Stimulated activated CD8-positive, alpha-beta memory T cell treated with anti-CD3 and anti-CD28 coated beads, Interleukin-15, amount 100 ng/mL, for 24 hours (primary cell): ENCODE measurements at places on chromosomes 6 and 20.

GRCh38 chr6:84033523-84034451 lies at the start of gene MRAP2:
TSS of gene MRAP2 (plus strand) at chr6:84033772. CDS start at chr6:84055319, 21,547 bp downstream.
- no peak for DNase-seq

DNA sequence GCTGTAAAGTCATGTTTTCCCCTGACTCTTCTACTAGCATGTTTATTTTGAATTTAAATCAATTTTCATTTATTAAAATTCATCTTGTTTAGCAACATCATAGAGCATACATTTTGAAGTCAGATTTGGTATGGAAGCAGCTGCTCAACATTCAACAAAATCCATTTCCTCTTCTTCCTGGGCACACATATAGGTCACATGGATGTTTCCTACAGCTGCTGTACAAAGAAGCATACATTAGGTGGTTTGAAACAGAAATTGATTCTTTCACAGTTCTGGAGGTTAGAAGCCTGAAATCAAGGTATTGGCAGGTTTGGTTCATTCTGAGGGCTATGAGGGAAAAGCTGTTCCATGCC lies 495.2 kb downstream of the RFPL4B start:
- DNase-seq, result no peak

- DNase-seq, result no peak
Measured at GRCh38 chr6:142207265-142207877, 60.3 kb downstream of the VTA1 start.

GRCh38 chr6:79466207-79466834 lies 70.9 kb downstream of the LCA5 start:
- DNase-seq, result no peak

- no peak for DNase-seq
Measured at GRCh38 chr6:35498422-35499067, 1.7 kb upstream of the TEAD3 start.

- no peak for DNase-seq
Measured at GRCh38 chr6:22043284-22043962, 253.4 kb downstream of the PRL start.

DNA sequence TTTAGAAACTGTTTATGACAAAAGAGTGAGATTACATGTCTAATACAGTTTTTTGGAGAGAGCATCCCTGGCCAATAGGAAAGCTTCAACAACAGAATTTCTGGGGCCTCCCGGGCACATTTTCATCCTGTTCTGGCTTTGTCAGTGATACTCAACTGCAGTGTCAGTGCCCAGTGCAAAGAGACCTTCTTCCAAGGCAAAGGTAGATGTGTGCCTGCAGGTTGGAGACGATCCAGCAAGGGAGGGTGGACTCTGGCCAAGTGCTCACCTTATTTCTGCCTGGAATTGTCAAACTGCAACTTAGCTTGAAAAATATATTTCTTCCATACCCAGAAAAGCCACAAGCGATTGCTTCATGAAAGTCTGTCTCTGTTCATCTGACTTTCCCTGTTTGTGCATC lies 211.6 kb upstream of the SNX9 start:
- DNase-seq, result no peak

DNA sequence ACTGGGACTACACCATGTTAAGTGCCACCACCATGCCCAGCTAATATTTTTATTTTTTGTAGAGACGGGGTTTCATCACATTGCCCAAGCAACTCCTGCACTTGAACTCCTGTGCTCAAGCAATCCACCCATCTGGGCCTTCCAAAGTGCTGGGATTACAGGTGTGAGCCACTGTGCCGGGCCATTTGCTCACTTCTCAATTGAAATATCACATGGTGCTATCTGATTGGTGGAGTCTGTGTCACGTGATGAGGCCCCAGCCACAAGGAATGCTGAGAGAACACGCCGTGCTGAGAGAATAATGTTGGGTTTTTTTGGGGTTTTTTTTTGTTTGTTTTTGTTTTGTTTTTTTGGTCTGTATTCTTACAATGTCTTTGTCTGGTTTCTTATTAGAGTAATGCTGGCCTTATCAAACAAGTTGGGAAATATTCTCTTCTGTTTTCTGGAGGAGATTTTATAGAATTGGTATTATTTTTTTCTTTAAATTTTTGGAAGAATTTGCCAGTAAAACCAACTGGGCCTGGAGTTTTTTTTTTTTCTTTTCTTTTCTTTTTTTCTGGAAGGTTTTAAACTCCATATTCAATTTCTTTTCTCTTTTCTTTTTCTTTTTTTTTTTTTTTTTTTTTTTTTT lies 183.2 kb upstream of the KCNG1 start:
- no peak for DNase-seq

GRCh38 chr6:140064366-140064765 lies 689.9 kb upstream of the CITED2 start:
- no peak for DNase-seq

DNA sequence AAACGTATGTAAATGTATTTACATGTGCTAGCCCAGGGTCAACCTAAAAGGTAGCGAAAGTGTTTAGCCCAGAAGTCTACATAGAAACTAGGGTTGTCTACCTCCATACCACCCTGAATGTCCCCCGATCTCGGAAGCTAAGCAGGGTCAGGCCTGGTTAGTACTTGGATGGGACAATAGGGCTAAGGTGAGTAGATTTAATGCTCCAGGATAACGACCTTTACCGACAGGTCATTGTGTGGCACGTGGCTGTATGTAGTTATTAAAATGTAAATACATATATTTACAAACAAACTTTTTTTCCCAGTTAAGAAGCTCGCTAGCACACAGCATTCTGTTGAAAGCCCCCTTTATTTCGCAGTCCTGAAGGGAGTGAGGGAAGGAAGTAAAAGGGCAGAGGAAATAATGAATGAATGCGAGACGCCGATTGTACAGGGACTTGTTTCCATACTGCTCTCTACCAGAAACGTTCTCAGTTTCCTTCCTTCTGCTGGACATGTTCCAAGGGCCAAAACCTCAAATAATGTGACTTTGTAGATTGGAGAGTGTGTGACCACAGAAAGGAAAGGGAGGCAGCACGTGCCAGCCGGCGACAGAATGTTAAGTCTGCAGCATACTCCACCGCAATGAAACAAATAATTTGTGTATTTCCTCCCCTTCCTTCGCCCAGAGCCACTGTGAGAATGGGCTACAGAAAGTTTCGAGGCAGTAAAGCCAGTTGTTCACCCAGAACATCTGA lies 612 bp downstream of the ADAT2 start:
- peak; percentile 6 for DNase-seq

DNA sequence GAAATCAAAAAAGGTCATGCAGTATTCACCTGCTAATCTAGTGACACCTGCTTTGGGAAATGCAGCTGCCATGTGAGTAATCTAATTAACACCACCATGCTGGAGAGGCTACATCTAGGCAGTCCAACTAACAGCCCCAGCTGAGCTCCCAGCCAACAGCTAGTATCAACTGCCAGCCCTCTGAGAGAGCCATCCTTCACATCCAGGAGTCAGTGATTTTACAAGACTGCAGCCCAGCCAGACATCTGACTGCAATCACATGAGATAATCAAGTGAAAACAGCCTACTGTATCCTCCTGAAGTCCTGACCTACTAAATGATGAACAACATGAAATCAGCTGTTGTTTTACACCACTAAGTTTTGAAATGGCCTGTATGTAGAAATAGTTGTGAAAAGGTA lies 298.4 kb downstream of the TRDN start:
- no peak for DNase-seq

DNA sequence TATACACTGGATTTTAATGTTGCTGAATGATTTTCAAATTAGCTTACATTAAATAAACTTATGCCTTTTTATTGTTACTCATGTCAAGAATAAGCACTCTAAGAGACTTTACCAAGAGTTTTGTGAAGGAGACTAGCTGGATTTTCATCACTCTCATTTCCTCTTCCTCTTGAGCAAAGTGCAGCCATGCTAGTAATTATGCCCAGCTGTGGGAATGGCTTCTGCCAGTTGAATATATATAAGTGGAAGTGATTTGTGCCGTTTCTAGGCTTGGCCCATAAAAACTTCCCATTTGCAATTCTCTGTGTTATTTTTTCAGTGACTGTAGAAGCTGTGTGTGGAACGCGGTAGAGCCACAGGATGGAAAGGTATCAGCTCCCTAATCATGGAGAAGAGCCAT lies 255.8 kb downstream of the HDGFL1 start:
- no peak for DNase-seq

- DNase-seq, result no peak
Measured at GRCh38 chr6:150639823-150640331, 40.2 kb downstream of the PLEKHG1 start.

DNA sequence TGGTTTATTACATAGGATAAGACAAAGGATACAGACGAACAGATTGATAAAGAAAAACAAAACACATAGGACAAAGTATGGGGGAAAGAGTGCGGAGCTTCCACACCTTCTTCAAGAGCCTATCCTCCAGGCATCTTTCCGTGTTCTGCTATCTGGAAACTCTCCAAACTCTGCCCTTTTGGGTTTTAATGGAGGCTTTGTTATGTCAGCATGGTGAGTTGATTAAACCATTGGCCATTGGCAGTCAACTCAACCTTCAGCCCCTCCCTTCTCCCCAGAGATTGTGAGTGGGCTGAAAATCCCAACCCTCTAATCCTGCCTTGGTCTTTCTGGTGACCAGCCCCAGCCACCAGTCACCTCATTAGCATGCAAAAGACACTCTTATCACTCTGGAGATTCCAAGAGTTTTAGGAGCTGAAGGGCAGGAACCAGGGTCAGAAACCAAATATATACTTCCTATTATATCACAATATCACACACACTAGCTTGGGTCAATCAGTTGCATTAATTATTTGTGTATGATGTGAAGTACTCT lies 23.8 kb downstream of the HLA-DOB start:
- no peak for DNase-seq

DNA sequence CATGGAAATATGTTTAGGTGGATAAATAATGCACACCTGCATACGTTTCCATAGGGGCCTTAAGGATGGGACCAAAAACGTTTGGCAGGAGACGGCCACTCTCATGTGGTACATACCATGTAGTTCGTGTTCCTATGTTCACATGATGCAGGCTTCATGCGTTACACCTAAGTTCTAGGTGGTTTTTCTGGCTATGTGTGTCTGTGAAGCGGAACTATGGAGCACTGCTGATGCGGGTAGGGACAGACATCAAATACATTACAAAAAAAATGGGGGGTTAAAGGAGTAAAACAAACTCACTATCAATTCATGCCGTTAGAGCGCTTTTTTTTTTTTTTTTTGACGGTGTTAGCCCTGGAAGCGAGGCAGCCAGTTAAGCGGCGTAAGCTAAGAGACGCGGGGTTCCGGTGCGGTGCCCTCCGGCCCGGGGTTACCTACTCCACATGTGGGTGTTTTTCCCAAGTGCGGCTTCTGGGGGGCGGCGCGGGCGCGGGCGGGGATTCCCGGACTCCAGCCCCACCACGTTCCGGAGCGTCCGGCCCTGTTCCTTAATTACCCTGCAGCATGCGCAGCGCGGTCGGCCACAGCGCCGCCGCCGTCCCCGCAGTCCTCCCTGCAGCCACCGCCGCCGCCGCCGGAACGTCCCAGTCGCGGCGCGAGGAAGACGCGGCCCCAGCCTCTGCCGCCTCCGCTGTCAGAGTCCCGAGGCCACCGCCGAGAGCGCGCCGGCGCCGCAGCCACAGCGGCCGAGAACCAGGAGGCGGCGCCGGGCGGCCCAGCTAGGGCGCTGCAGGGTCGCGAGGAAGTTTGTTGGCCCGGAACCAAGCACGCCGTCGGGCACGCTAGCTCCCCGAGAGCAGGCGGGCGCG lies 648 bp downstream of the COL19A1 start:
- peak; percentile 10 for DNase-seq

- DNase-seq, result no peak
Measured at GRCh38 chr6:155224618-155225017, 39.2 kb upstream of the CLDN20 start.

- no peak for DNase-seq
Measured at GRCh38 chr6:125750692-125751333, 1.4 kb downstream of the HEY2 start.

- no peak for DNase-seq
Measured at GRCh38 chr6:18260448-18261106, 3.8 kb downstream of the DEK start.

DNA sequence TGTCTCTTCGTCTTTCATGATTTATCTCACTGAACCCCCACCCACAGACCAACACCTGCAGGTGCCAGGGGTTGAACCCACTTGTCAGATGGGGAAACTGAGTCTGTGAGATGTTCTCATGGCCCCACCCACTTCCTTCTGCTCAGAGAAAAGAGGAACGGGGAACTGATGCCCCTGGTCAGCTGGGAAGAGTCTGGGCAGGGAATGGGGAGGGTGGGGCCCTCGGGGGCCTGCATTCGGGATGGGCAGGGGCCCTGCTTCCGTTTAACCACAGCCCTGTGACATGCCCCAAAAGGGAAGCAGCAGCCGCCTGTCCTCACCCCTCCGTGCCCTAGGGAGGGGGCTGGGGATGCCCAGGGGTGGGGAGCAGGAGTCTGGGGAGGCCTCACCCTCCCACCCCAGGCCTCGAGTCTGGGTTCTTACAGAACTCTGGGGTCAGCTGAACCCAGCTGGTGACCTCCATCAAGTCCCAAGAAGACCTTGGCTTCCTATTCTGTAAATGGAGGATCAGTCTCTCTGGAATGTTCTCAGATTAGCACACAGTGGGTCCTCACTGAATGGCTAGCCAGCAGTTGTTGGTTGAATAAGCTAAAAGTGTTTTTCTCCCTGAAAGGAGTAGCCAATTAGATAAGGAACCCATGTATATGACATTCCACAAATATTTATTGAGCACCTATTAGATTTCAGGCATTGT lies 81.5 kb downstream of the CEBPB start:
- DNase-seq, result no peak

- no peak for DNase-seq
Measured at GRCh38 chr20:22503577-22503976, 80.8 kb downstream of the FOXA2 start.

DNA sequence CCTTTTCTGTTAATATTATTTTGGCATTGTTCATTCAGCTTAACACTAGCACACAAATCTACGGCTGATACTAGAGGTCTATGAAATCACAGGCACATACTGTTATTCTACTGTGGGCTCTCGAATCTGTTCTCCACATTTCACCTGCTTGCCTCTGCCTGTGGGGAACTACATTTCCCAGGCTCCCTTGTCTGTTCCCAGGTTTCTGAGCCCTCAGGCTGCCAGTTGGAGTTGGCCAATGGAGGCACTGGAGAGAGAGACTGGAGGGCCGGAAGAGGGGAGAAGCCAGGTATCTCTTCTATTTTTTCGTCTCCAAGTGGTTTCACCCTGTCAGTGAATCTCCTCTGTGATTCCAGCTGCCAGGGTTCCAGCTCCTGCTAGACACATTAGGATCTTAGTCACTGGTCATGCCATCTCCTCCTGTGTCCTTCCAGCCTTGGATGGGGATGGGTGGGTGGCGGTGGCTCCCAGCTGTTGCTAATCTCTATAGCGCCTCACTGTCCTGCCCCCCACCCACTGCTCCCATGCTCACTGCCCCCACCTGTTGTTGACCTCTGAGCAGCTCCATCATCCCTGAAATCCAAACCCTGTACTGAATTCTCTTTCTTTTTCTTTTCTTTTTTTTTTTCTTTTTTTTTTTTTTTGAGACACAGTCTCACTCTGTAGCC lies 188.2 kb downstream of the LRFN2 start:
- DNase-seq, result no peak

DNA sequence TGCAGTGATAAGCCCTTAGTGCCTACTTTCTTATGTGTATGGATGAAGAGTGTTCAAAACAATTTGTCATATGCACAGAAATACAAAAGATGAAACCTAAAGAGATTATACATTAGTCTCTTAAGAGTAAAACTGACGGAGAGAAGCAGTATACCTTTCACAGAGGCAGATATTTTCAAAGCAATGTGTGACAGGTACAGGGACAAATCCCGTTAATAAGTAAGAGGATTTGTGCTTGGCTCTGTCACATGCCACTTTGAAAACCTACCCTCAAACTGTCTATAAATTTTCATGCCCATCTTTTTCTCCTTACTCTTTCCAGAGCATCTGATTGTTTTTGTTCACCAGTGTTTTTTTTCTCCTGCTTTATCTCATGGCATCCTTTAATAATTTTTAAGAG lies 741.3 kb upstream of the MMS22L start:
- DNase-seq, result no peak

GRCh38 chr6:78605909-78606446 lies 261.4 kb upstream of the IRAK1BP1 start:
- no peak for DNase-seq
